Stomach (tissue), 19 donors: ENCODE measurements at places on chromosomes 4 and X.

- H3K27ac ChIP-seq = no peak overlapping the region
- peaks cover 16% of the 10 kb centered on the region for H3K4me1 ChIP-seq
- no peak for DNase-seq
Measured at GRCh38 chr4:2954358-2955185, 8.6 kb downstream of the NOP14 start.

GRCh38 chr4:107258359-107258758 lies 222.2 kb upstream of the DKK2 start:
- no peaks in the 10 kb centered on the region for H3K36me3 ChIP-seq
- H3K4me1 ChIP-seq = no peaks in the 10 kb centered on the region
- DNase-seq = no peak
- H3K27ac ChIP-seq = no peak overlapping the region

GRCh38 chrX:626745-627509 lies 3.7 kb upstream of the SHOX start:
- no peak overlapping the region for H3K4me3 ChIP-seq
- no peaks in the 10 kb centered on the region for H3K36me3 ChIP-seq
- H3K4me1 ChIP-seq = peaks cover 13% of the 10 kb centered on the region
- no peak overlapping the region for H3K27ac ChIP-seq

- H3K27me3 ChIP-seq = no peaks in the 10 kb centered on the region
- DNase-seq = no peak
- H3K4me3 ChIP-seq = no peak overlapping the region
- no peaks in the 10 kb centered on the region for H3K36me3 ChIP-seq
- no peak overlapping the region for H3K27ac ChIP-seq
- H3K4me1 ChIP-seq = no peaks in the 10 kb centered on the region
Measured at GRCh38 chrX:68139791-68140190, 293.5 kb downstream of the OPHN1 start.

- no peaks in the 10 kb centered on the region for H3K36me3 ChIP-seq
- no peak overlapping the region for H3K4me3 ChIP-seq
- peaks cover 8% of the 10 kb centered on the region for H3K27me3 ChIP-seq
Measured at GRCh38 chrX:153685751-153686696, 1.7 kb upstream of the SLC6A8 start.

GRCh38 chr4:139776235-139776634 lies 110.6 kb downstream of the MGST2 start:
- H3K4me1 ChIP-seq = no peaks in the 10 kb centered on the region
- no peaks in the 10 kb centered on the region for H3K36me3 ChIP-seq
- no peak overlapping the region for H3K27ac ChIP-seq
- no peak for DNase-seq
- H3K27me3 ChIP-seq = no peaks in the 10 kb centered on the region
